HepG2 (cell line): ENCODE measurements at places on chromosomes 3 and 15. TPM values are rescaled to one million over a fixed set of nuclear protein-coding genes. Genes with fewer than 3 reads are reported as not detected.

The FYCO1 gene
- total RNA-seq, result 2.7 and 4.9 TPM in 2 replicates

The DOCK3 gene
- not detected in 2 replicates for total RNA-seq

The PPP2R3A gene
- 0.07 and 0.18 TPM in 2 replicates for total RNA-seq

The PARP6 gene
- total RNA-seq, result 0.22 TPM in 1 of 2 replicates, not detected in the other

The RHO gene
- total RNA-seq, result not detected in 2 replicates

The GOLGA8Q gene
- not detected in 2 replicates for total RNA-seq

The LYZL4 gene
- not detected in 2 replicates for total RNA-seq

The MNS1 gene
- total RNA-seq, result 1.7 and 2.3 TPM in 2 replicates
